ENCODE measurements at places on chromosomes 6 and 20. TPM values are rescaled to one million over a fixed set of nuclear protein-coding genes. Genes with fewer than 3 reads are reported as not detected.

- no peak overlapping the region for H3K27ac ChIP-seq
- H3K4me3 ChIP-seq, result no peak overlapping the region
- DNase-seq, result no peak
- peaks cover 30% of the 10 kb centered on the region for H3K27me3 ChIP-seq
- peaks cover 20% of the 10 kb centered on the region for H3K4me1 ChIP-seq
Measured at GRCh38 chr20:10216146-10216791, 2.4 kb upstream of the SNAP25 start.

CD83 gene
- 35.3 TPM for total RNA-seq

GRCh38 chr6:5481750-5482149 is 220.4 kb downstream of the FARS2 start:
- H3K27ac ChIP-seq, result no peak overlapping the region
- H3K4me3 ChIP-seq, result no peak overlapping the region
- no peak for DNase-seq
- H3K4me1 ChIP-seq, result no peaks in the 10 kb centered on the region

DNA sequence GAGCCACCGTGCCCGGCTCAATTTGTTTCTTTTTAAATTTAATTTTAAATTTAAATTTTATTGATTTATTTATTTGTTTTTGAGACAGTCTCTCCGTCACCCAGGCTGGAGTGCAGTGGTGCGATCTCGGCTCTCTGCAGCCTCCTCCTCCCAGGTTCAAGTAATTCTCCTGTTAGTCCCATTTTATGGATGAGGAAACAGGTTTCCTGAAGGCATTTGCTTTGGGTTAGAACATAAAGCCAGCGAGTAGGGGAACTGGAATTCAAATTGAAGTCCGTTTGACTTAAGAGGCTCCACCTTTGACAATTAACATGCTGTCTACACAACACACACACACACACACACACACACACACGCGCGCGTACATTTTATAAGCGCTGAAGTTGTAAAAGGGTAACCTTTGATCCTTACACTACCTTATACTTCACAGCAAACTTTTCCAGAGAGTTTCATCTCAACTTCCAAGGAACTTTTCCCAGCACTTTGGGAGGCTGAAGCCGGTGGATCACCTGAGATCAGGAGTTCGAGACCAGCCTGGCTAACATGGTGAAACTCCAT is 232.0 kb downstream of the BCAS1 start:
- H3K27me3 ChIP-seq, result no peaks in the 10 kb centered on the region

DNA sequence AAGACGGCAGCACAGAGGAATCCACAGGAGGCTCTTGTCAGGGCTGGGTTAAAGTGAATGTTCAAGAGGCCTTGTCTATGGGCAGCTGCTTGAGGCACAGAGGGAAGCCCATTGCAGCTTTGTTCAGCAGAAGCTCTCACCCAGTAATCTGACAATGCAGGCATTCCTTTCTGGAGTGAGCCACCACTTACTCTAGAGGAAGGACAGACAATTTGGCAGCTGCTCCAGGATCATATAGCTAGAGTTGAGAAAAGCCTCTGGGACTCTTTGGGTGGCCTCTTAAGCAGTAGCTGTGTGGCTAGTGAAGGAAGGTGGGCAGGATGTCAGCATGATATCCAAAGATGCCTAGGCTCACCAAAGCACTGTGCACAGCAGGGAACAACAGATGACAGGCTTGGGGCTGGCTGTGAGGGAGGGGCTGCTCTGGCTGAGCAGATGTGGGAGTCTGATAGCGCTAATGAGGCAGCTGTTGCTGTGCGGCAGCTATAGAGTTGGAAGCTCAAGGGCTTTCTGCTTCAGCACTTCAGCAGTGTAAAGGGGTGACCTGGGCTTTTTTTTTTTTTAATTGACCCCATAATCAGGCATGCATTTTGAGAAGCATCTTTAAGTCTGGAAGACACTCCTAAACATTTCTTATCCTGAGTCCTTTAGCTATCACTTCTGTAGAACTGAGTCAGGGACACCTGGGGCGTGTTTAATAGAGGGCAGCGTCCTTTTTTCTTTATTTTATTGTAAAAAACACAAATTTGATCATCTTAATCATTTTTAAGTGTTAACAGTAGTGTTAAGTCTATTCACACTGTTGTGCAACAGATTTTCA is 27.2 kb downstream of the CMTR1 start:
- H3K4me3 ChIP-seq, result no peak overlapping the region
- H3K4me1 ChIP-seq, result no peaks in the 10 kb centered on the region
- H3K27me3 ChIP-seq, result no peaks in the 10 kb centered on the region
- no peak for DNase-seq
- H3K36me3 ChIP-seq, result peaks cover 89% of the 10 kb centered on the region

GRCh38 chr6:157644043-157644810 is 178.8 kb upstream of the SNX9 start:
- H3K36me3 ChIP-seq, result no peaks in the 10 kb centered on the region
- no peaks in the 10 kb centered on the region for H3K27me3 ChIP-seq
- DNase-seq, result peak; percentile 23
- peaks cover 5% of the 10 kb centered on the region for H3K4me1 ChIP-seq
- no peak overlapping the region for H3K27ac ChIP-seq
- H3K4me3 ChIP-seq, result no peak overlapping the region

SLC2A10 gene
- total RNA-seq, result not detected

CNBD2 gene
- 17.4 TPM for total RNA-seq

Data from CD4-positive, alpha-beta T cell (primary cell).